ENCODE measurements at places on chromosomes 4 and X.
A peak's percentile ranks its signal among the peaks of the same experiment; 100 is the strongest.

DNA sequence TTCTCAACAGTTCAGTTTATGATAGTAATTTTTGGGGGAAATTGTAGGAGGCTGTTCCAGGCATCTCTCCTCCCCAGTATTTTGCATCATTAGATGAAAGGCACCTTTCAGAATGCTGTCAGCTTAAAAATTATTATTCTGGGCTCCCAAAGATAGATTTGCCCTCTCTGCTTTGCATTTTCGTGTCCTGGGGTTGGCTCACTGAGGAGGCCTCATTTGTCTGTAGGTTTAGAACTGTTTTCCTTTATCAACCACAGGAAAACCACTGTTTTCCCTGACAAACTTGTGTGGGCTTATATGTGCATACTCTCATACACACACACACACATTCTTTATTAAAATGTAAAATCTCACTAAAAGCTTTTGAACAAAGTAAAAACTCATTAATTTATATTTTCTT lies 197.2 kb upstream of the VCX3A start:
- DNase-seq, result no peak

GRCh38 chrX:275967-276580 lies 5.1 kb upstream of the PLCXD1 start:
- no peak for DNase-seq

DNA sequence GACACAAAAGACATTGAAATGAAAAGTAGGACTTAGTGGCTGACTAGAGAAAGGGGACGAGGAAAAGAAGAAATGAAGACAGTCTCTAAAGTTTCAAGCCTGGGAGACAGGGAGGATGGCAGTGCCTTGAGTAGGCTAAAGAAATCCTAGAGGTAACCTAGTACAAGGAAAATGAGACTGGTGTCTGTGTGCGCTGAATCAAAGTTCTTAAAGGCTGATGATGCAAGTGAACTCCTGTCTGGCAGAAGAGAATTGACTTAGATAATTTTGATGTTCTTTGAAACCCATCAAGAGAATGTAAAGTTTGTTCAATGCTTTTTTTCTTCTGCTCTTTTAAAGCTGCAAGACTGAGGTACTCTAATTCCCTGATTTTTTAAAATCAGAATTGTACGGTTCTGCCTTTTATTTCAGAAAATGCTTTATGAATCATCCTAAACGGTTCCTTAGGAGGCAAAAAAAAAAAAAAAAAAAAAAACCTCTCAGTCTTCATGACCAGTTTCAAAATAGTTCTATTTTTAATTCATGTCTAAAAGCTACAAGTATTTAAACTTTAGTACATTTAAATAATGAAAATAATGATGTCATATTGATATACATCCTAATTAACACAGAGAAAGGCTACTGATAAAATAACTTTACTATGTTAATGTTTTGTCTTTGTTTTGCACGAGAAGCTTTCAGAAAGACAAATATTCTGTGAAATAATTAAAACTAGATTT lies 189.8 kb downstream of the PPP3CA start:
- DNase-seq, result no peak

DNA sequence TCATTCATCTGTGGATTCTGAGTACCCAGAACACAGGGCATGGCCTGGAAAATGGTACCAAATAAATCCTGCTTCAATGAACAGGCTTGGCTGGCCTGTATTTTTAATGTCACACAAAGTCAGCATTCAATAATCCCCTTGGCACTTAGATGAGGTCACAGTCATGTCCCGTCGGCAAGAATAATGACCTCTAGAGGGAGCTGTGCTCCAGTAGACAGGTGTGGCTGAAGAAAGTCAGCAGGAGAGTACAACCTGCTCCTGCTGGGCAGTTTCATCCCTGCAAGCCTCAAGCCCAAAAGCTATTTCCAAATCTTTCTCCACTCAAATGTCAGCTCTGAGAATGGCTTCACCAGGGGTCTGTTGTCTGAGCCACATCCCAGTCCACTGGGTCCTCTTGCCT lies 404.0 kb upstream of the F9 start:
- no peak for DNase-seq

DNA sequence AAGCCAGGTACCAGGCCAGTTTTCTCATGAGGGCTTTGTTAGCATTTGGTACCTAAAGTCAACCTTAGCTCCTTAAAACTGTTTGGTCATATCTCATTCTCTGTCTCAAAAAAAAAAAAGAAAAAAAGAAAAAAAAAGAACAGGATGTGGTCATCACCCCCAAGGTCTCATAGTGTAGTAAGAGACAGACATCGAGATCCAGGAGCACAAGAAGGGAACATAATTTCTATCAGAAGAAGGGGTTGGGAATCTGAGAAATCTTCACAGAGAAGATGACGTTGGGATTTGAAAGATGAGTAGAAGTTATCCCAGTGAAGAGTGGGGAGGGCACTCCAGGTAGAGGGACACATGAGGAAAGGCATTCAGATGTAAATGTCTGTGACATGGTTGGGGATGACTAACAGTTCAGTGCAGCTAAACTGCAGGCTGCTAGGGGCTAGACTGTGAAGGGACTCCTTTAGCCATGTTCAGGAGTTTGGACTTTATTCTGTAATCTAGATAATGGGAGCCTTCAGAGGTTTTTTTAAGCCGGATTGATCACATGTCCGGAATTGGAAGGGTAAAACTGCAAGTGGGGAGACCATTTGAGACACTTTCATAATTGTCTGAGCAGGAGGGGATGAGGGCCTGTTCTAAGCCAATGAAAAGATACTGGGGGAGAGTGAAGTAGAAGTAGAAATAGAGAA lies 26.9 kb upstream of the GJB1 start:
- no peak for DNase-seq

GRCh38 chr4:60718874-60719273 lies 481.3 kb upstream of the ADGRL3 start:
- no peak for DNase-seq

GRCh38 chr4:109699553-109700225 lies 3.6 kb downstream of the CASP6 start:
- DNase-seq, result no peak

DNA sequence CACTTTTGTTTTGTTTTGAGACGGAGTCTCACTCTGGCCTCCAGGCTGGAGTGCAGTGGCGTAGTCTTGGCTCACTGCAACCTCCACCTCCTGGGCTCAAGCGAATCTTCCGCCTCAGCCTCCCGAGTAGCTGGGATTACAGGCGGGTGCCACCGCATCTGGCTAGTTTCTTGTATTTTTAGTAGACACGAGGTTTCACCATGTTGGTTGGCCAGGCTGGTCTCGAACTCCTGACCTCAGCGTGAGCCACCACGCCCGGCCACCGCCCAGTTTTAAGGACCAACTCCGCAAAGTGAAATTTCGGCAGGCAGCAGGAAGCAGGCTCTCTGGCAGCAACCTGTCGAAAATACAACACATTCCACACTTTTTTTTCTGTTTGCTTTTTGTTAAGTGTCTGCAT lies 13.4 kb downstream of the DHRSX start:
- no peak for DNase-seq

DNA sequence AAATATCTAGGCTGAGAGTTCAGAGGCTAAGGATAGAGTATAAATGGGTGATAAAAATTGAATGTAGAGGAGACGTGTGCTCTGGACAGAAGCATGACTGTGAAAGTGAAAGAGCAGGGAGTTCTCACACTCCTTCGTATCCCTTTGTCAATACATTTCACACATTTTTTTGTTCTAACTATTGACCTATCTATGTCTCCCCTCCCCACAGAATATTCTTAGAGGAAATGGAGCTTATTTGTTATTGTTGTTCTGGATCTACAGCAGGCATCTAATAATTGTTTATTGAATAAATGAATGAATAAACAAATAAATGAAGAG lies 57.6 kb downstream of the ENPEP start:
- DNase-seq, result no peak

- DNase-seq, result no peak
Observed at GRCh38 chrX:134453631-134454030, 6.3 kb upstream of the HPRT1 start.

- no peak for DNase-seq
Observed at GRCh38 chr4:142314247-142314646, 531.9 kb downstream of the INPP4B start.

DNA sequence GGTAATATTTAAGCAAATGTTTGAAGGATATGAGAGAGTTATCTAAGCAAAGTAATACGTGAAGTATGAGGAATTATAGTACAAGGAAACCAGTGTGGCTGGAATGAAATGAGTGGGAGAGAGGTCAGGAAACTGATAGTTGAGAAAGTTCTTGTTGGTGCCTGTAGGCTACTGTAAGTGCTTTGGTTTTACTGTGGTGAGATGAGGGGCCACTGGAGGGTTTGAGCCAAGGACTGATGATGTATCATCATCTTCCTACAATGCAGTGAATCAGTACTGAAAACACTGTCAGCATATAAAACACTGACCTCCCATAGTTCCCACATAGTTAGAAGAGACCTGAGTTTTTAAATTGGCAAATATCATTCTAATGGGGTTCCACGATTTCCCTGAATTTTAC lies 367.5 kb upstream of the CTSO start:
- peak; percentile 65 for DNase-seq

- DNase-seq, result no peak
Observed at GRCh38 chr4:53558065-53558801, 33.1 kb downstream of the LNX1 start.

GRCh38 chr4:158599150-158599549 lies 72.5 kb downstream of the C4orf46 start:
- DNase-seq, result no peak

GRCh38 chrX:11398139-11398538 lies 104.9 kb downstream of the AMELX start:
- DNase-seq, result no peak

DNA sequence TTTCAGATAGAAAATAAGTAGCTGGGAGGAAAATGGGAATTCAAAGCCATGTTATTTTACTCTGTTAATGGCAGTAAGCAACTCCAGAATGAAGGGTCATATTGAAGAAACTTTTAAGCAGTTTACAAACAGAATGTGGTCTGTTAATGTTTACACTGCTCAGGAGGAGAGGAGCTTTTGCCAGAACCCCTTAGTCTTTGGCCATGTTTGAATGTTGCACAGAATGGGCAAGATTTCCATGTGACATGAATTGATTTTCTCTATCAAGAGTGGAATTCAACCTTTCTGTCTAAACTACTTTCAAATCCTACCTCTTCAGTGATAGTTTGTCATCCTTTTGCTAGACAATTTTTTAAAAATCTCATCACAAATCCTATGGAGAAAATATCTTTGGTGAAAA lies 115.8 kb upstream of the DGKK start:
- DNase-seq, result no peak

- no peak for DNase-seq
Observed at GRCh38 chr4:158775091-158775651, 6.3 kb downstream of the FNIP2 start.

GRCh38 chr4:139633661-139634060 lies 32.0 kb upstream of the MGST2 start:
- DNase-seq, result no peak

GRCh38 chr4:112234952-112235609 lies 3.5 kb downstream of the AP1AR start:
- peak; percentile 41 for DNase-seq

- DNase-seq, result no peak
Observed at GRCh38 chrX:45807572-45808425, 607.1 kb upstream of the DIPK2B start.

- DNase-seq, result no peak
Observed at GRCh38 chr4:6352031-6352692, 82.5 kb downstream of the WFS1 start.

DNA sequence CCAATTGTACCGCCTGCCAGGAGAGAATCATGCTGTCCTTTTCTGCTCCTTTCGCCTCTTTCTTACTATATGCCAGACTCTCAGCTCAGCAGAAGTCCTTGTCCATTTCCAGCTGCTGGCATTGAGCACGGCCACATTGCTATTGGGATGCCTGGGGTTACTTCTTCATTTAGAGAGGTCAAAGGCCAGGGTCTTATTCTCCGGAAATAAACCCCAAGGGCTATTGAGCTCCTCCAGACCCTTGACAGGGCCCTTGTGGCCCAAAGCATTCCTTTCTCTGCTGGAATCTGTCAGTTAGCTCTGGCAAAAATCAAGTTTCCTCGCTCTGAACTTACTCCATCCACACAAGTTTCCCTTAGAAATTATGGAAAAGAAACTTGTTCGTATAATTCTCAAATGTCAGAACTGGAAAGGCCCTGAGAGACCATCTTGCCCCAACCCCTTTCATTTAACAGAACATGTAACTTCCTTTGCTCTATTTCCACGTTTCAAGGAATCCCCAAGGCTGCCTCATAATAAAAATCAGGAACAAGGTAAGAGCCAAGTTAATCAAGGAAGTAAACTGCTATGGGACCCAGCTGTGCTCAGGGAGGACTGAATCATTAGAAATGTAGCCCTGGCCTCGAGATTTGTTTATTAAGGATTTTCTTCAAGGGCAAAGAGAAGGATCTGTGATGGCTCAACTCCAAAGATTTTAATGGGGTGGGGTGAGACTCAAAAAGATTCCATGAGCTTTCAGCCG lies 11.8 kb downstream of the AKAP4 start:
- no peak for DNase-seq

DNA sequence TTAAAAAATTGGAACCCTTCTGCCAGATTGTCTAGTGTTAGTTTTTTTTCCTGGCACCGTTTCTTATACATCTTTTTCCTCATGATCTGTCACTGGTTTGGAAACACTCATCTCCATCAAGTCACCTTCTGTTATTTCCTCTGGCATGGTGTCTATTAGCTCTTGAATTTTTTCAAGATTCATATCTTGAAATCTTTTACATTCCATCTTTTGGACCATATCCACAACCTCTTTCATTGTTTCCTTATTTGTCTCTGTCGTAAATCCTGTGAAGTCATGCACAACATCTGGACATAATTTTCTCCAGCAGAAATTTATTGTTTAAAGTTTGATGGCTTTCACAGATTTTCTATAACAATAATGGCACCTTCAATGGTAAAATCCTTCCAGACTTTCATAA lies 10.2 kb upstream of the TMEM185A start:
- DNase-seq, result no peak

DNA sequence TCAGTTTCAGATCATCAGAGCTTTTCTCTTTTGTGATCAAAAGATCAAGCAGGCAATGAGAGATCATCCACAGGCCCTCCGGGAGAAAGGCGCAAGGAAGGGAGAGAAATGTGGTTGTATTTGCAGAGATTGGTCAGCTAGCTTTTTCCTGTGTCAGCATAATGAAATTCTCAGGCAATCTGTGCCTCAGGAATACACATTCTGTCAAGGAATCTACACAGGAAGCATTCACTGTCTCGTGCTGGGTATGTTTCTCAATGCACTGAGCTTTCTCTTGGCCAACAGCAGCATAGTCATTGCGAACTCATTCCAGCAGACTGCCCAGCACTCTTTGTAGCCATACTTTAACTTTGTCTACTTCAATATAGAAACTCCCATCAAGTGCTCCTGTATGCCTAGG lies 413.7 kb downstream of the PPP3CA start:
- peak; percentile 22 for DNase-seq

DNA sequence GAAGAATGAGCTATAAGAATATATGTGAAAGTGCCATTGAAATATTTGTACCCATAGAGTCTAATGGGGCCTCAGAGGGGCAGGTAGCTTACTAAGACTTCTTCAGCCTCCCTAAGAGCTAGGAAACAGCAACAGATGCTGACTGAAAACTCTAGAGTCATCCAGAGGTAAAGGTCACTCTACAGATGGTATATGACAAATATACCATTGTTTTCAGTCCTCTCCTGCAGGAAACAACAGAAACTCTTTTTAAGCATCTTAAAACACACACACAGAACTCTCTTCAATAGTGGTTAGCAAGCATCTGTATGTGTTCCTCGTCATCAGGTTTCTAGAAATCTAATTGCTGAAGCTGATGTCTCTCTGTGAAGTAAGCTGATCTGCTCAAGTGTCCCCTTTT lies 313.8 kb upstream of the GATB start:
- DNase-seq, result no peak
